ENCODE measurements at places on chromosomes 4 and X.

- DNase-seq, result no peak
These were observed 100.9 kb downstream of the SLC34A2 start for GRCh38 chr4:25756503-25756902.

GRCh38 chr4:7309181-7309580, 116.8 kb downstream of the SORCS2 start:
- DNase-seq, result no peak

GRCh38 chrX:30620980-30621618, 32.1 kb upstream of the GK start:
- no peak for DNase-seq

- DNase-seq, result no peak
These were observed 47.0 kb downstream of the AFF1 start for GRCh38 chr4:86981789-86982188.

DNA sequence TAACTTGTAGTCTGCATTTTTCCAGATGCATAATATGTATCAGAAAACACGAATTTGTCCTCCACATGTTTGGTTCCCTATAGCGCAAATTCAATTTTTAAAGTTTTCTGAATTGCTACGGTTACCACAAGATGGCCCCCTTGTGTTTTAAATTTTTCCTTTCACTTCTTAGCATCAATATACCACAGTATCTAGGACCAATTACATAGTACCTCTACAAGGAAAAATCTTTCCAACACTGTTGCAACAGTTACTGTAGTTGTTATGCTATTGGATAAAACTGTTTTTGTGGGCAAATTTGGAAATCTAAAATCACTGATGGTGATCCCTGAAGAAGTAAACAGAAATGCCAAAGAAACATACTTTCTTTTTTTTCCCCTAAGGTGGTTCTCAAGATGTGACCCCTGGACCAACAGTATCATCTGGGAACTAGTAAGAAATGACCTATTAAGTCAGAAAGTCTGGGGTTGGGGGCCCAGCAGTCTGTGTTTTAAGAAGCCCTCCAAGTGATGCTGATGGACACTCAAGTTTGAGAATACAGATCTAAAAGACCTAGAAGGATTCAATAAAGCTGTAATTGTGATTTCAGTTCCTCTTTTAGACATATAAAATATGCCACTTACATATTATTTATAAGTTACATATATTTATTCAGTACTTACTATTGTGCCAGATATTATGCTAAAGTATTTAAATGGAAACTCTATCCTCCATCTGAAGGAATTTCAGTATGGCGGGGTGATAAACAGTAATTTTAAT, 3.1 kb downstream of the ZGRF1 start:
- DNase-seq, result no peak

GRCh38 chrX:100341142-100341510, 68.9 kb downstream of the PCDH19 start:
- DNase-seq, result no peak

GRCh38 chr4:182238355-182238931, 4.8 kb upstream of the TENM3 start:
- no peak for DNase-seq

DNA sequence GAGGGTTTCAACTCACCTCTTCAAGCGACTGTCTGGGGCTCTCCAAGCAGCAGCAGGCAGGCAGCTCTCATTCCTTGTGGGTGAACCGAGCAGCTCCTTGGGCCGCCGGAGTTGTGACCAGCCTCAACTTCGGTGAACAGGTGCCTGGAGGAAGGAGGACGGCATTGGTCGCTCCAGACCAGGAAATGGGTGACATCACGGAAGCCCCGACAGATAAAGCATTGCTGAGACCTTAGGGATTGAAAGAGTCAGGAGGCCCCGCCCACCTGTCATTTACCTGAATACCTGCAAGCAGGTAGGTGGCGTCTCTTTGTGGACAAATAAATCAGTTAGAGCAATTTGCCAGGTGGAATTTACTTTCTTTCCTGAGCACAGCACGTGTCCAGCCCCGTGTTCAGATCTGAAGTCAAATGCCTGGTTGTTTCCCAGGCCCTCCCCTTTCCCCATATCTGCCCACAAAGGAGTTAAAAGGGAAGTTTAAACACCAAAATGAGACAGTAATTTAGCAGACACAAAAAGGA, at the start of gene LNX1:
LNX1 (minus strand) TSS at position 115 of the 521 bp plus-strand sequence. CDS start 17,484 bp downstream, outside the sequence.
- DNase-seq, result no peak

DNA sequence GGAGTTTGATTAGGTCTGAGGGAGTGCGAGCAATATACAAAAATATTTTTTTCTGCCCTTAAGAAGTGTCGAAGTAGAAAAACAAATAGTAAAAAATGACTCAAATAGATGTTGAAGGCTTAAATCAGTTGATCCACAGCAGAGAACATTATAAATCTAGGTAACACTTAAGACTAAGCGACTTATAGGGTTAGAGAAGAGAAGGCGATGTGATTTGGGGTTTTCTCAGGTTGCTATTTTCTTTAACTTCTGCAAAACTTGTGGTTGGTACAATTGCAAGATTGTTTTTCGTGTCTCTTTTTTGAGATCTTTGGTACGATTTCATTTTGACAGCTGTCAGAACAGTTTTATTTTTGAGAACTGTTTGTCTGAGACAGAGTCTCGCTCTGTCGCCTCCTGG, 1479.5 kb downstream of the PCDH7 start:
- no peak for DNase-seq

DNA sequence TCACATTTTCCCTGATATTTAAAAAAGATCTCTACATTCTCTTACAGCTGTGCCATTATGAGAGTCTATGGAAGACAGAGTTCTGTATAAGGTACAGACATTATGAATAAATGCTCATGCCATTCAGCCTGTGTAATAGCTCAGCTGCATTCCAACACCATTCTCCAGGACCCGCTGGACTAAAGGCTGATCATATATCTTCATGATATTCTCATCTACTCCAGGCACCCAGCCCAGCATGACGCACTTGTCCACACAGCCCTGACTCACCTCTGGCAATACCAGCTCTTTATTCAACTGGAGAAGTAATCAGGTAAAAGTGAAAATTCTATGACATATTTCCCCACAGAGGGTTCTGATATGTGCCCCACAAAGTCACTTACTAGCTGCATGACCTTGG, 437.5 kb upstream of the FGF16 start:
- DNase-seq, result no peak

DNA sequence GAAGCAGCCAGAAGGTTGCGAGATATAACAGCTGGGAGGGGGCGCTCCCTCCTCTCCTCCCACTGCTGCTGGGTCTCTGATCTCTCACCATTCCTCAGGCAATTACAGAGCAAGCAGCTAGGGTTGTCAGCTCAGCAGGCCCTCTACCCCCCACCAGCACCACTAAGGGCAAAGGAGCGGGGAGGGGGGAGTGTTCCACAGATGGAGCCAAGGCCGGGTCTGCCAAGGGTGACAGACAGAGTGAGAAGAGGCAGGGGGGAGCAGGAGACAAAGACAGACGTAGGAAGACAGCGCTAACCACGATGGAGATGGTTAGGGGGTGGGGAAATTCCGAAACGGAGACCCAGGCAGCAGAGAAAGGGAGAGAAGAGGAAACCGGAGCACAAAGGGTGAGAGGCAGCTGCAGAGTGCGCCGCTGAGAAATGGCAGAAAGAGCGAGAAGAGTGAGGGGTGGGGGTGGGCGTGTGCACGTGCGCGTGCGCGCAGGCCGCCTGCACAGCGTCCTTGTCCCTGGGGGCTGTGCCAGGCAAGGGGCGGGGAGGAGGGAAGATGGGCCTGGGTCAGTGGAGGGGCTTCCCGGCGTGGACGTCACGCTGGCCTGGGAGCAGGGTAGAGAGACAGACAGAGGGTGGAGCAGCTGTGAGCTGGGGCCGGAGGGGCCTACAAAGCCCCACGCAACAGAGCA, 6.9 kb downstream of the L1CAM start:
- DNase-seq, result no peak

DNA sequence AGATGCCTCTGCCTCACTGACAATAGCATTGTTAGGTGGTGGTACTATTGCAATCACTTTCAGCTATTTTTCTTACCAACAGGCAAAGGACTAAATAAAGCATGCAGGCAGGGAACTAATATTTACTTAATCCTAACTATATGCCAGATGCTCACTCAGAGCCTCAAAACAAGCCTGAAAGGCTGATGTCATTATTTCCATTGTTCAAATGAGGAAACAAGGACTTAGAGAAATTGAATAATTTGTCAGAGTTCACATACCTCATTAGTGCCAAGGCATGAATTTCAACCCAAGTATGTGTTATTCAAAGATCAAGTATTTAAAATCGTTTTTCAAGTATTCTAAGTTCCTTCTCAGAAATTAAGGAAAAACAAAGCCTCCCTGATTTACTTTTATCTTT, 374.9 kb upstream of the TECRL start:
- DNase-seq, result no peak

- no peak for DNase-seq
These were observed 392.5 kb downstream of the C4orf33 start for GRCh38 chr4:129488427-129488826.

DNA sequence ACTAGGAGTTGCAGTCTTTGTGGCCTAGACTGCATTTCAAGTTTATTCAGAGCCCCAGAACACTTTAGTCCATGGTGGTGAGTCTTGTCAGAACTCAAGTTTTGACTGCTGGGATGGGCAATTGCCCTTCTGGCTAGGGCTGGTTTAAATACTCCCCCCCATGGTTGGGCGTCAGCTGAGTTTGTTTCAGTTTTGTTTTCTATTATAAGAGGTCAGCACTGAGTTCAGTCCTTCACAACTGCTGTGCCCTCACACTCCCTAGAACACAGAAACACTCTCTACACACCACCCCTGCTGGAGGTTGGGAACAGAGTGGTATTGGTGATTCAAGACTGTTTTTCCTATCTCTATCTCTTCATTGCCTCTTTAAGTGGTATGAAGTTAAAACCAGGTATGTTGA, 217.0 kb downstream of the GUCY2F start:
- no peak for DNase-seq

DNA sequence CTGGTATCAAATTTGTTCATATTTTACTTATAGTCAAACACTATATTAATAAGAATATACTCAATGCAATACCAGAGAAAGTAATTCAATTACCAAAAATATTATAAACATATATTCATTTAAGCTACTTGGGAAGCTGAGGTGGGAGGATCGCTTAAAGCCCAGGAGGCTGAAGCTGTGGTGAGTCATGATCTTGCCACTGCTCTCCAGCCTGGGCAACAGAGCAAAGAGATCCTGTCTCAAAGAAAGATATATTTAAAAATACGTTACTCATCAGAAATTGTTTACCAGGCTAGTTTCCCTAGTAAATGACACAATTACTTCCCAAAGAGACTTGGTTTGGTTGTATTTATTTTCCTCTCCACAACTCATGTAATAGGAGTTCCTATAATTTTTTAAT, 433.6 kb downstream of the GASK1B start:
- no peak for DNase-seq

DNA sequence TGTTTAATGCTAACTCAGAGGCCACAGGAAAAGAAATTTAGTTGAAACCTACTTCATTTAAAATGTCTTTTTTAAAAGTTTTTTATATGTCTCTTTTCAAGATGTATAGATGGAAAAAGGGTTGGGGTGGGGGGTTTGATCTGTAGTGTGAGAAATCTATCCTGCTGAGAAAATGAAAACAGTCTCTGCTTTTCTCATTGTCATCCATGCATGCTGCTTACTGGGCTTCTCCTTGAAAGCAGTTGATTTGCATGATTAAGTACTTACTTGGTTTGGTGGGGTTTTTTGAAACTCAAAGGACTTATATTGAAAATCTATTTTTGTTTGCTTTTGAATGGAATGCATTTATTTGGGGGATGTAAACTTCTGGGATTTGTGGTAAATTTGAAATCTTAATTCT, 313.6 kb upstream of the DKK2 start:
- no peak for DNase-seq

GRCh38 chr4:21385706-21386105, 562.9 kb downstream of the KCNIP4 start:
- no peak for DNase-seq

GRCh38 chrX:51421972-51422597, 74.3 kb downstream of the NUDT11 start:
- DNase-seq, result no peak

GRCh38 chr4:177448850-177449249, 6.6 kb upstream of the AGA start:
- no peak for DNase-seq

- DNase-seq, result no peak
These were observed 433 bp downstream of the MMAA start for GRCh38 chr4:145619639-145619996.

DNA sequence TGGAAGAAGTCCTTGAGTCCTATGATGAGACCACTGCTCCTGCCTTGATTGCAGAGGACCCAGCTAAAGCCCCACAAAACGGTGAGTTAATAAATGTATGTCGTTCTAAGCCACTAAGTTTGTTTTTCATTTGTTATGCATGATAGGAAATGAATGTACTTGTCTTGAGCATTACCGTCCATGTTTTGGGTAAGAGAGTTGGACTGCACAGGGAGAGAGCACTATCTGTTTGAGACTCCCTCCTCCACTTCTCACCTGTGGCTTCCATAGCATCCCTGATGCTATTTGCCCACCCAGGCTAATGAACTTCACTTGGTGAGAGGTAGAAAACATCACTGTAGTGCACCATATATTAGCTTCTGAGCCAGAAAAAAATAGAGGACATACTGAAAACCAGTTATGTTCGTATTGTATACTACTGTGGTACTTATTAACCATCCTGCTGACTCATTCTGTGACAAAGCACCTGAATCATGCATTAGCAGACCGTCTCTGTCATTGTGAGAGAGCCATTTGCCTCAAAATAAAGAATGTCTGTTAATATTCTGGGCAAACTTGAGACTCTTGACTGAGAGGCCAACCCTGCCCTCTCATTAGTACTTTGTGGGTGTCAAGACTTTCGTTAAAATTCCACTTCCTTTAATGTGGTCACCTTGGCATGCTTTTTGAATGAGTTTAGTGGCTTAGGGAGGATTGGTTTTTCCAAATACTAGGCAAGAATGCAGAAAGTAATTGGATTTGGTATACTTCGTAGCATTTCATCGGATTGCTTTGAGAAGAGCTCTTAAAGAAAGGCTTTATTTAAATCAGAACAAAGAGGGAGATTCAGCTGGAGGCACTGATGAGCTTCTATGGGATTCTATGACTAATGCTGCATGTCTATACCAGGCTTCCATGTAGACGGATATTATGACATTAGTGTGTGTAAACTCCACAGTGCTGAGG, 99.3 kb upstream of the GRPR start:
- DNase-seq, result no peak

GRCh38 chrX:9958183-9958582, 9.0 kb upstream of the CLDN34 start:
- DNase-seq, result no peak

DNA sequence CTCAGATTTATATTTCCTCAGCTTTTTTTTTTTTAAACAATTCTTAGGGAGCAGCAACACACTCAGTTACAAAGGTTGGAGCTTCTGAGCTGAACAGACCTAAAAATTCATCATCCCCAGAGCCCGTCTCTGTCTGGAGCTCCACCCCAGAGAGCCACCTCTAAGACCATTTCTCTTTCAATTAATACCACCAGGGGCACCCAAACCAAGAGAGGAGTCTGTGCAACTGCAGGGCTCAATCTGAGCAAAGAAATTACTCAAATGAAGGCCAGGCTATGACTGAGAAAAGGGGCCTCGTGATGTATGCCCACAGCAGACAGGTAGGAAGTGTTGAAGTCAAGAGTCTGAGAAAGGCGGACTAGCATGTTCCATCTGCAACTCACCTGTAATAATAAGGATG, 95.5 kb downstream of the C4orf51 start:
- no peak for DNase-seq
